ENCODE measurements at places on chromosomes 16 and 17.

- DNase-seq: peak; percentile 80
These were observed 118.9 kb downstream of the PARN start for GRCh38 chr16:14510939-14511799.

DNA sequence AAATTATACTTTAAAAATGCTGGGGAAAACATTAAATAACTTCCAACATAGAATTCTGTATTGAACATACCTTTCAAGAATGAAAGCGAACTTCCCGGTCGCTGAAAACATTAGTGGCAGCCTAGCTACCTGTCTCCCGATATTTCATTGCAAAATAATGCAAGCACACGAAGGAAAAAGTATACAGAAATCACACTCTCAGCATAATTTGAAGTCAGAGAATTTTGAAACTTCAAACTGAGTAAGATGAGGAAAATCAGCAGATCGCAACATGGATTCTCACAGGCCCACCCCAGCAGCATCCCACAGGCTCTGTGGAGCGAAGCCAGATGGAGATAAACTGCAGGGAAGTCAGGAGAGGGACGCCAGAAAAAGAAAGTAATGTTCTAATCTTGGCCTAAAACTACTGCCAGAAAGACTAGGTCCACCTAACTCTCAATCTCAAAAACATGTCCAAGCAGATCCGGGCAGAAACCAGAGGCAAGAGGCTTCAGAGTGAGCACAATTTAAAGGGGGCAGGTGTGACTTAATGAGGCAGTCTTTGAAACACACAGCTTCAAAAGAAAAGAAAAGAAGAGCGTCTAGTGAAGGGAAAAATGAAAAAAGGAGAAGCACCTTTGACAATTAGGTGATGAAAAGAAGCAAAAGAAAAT lies 4.8 kb upstream of the GOSR1 start:
- DNase-seq: no peak

DNA sequence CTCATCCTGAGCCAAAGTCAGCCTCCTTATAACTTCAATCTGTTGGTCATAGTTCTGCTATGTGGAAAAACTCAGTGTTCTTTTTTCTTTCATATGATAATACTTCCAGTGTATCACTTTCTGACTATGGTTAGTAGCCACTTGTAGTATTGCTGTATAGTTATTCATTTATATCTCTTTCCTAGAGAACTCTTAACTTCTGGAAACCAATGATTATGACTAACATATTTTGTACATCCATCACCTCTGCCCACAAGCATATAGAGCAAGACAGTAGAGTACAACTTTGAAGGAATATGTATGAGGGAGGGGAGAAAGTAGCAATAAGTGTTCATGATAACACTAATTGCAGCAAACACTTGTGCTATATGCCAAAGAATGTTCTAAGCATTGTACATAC lies 38.6 kb downstream of the COX10 start:
- DNase-seq: no peak

- no peak for DNase-seq
These were observed 7.8 kb upstream of the AHSP start for GRCh38 chr16:31519759-31520431.

DNA sequence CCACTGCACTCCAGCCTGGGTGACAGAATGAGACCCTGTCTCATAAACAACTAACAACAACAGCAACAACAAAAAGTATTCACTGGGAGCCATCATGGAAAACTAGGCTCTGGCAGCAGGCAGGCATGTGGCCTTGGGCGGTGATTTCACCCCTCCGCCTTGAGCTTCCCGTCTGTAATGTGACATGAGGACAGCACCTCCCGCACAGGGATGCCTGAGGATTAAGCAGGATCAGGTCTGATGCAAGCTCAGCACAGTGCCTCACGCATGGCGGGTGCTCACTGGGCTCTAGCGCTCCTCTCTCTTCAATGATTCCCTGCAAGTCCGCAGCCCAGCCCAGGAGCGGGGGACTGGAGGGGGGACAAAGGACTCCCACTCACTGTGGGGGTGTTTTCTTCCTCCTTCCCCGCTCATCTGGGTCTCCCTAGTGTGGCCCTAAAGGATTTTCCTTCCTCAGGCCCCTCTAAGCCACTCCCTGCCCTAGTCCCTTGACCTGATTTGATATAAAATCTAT lies 2.8 kb downstream of the PLCD3 start:
- no peak for DNase-seq

- DNase-seq: no peak
These were observed 35.8 kb downstream of the NF1 start for GRCh38 chr17:31130286-31131224.

DNA sequence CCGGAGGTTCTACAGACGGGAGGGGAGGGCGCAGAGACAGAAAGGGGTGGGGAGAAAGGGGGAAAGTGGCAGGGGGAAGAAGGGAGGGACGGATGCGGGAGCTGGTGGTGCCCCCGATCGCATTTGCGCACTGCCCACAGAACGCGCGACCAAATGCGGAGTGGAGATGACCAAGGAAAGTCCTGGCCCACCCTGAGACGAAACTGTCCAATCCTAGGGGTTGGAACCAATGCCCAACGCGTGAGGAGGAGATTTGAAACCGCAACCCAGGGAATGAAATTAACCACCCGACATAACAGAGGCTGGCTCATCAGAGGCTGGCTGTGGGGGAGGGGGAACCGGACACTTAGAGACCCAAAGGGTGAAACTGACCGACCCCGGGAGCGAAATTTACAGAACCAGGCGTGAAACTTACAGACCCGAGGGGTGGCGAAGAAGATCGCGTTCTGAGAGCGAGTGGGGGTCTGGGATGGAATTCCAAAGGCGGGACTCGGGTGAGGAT lies 1.4 kb downstream of the HES7 start:
- DNase-seq: no peak

DNA sequence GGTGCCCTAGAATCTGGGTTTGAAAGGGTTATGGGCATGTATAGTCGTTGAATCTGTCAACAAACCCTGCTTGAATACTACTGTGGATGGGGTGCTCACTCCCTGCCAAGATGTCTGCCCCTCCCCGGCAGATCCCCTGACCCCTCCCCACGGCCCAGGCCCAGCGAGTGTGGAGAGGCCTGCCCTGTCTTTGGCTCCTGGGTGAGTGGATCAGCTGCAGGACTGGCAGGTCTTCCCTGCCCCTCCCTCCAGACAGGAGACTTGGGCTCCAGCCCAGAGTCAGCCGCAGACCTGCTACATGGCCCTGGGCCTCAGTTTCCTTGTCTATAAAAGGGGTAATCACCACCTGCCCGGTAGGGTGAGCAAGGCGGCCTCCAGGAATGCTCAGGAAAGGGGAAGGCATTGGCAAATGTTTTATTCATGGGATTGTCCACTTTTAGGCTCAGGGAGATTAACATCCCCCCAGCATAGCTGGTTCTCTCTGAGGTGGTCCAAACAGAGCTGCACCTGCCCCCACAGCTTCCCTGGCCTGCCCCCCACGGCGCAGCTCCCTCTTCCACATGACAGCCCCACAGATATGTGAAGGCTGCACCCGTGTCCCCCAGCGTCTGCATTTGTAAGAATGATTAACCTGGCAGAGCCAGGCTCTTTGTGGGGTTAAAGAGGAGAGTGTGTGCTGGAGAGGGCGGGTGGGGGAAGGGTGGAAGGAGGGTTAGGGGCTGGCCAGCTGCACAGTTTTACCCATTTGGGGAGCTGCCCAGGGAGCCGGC lies 18.5 kb upstream of the SPNS2 start:
- no peak for DNase-seq

GRCh38 chr16:54286366-54287130 lies at the start of gene IRX3:
Gene IRX3 (minus strand): TSS chr16:54286787. CDS start chr16:54286050, 737 bp downstream.
- DNase-seq: peak; percentile 87

GRCh38 chr16:59848296-59848695 lies 1114.2 kb upstream of the GOT2 start:
- DNase-seq: no peak

DNA sequence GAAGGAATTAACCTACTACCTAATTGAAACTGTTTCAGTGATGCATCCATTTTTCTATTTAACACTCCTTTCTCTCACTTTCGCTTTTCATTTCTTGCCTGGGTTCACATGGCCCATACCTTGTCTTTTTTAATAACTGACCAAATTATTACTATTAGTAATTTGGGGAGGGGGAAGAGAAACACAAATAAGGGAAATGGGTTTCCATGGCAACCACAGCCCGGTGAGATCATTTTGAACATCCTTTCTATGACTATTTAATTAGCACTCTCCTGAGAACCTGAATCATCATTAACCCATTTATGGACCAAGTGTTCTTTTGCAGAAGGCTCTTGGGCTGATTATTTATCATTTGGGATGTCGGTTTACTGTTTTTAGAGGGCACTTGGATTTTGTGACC lies 628.2 kb upstream of the SALL1 start:
- no peak for DNase-seq

- peak; percentile 58 for DNase-seq
These were observed 418.0 kb upstream of the PSMD7 start for GRCh38 chr16:73878611-73879010.

GRCh38 chr17:2212400-2212981 lies 91.1 kb downstream of the SMG6 start:
- no peak for DNase-seq

DNA sequence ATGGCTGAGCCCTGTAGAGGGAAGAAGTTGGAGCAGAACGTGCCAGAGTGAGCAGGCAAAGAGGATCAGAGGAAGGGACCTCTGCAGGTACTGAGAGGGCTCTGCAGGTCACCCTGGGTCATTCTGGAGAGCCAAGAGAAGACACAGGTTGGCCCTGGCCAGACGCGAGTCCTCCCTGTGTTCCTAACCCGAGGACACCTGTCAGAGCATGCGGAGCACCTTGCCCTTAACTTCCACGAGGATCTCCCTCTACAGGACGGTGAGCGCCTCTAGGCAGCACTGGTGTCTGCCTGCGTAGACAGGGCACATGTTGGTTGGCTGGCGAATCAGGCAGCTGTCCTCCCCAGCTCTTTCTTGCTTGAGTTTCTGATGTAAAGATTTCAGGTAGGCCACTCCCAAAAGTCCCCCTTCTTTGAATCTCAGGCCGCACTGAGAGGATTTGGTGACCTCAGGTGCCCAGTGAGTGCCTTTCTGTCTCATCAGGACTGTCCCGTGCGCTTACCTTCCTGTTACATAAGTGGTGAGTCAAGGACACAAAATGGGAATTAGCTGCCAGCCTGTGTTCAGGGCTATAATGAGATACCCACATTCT lies 45.3 kb downstream of the MPRIP start:
- no peak for DNase-seq

DNA sequence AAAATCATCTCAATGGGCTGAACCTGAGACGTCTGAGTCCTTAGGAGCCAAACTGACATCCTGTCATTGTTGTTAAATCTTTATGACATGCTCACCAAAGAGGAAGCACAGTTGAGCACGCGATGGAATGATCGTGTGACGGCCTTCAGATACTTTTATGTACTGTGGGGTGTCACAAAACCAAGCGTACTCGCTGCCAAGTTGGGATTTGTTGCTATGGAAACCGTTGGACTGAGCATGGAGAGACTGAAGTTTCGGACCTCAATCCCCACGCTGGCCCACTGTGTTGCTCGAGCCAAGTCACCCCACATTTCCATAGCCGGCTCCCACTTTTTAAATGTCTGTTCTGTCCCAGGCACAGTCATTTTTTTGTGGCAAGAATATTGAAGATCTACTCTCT lies 222.8 kb upstream of the SDK2 start:
- no peak for DNase-seq

DNA sequence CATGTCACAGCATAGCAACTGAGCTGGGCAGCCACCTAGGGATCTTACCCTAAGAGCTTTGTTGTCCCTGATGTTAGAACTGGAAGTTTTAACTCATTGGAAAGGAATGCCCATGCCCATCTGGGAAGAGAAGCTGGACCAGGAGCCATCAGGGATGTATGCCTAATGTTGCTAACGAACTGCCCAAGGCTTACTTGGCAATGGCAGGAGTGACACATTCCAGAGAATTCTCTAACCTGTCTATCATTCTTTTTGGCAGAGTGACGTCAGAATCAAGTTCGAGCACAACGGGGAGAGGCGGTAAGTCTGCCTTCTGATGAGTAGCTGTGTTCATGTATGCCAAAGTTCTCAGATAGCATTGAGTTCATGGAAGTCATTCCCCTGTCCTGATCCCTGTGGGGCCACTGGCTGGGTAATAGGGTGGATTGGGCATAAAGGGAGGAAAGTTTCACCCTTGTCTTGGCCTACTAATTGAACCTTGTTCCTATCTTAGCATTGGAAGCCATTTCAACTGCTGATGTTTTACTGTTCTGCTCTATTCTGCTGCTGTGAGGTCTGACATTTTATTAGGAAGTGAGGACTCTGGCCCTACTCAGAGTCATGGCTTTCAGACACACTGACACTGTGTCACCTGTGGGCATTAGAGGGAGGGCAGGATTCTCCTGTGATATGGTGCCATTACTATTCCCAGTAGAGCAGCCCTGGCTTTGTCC lies 23.7 kb downstream of the MAP3K3 start:
- DNase-seq: no peak

DNA sequence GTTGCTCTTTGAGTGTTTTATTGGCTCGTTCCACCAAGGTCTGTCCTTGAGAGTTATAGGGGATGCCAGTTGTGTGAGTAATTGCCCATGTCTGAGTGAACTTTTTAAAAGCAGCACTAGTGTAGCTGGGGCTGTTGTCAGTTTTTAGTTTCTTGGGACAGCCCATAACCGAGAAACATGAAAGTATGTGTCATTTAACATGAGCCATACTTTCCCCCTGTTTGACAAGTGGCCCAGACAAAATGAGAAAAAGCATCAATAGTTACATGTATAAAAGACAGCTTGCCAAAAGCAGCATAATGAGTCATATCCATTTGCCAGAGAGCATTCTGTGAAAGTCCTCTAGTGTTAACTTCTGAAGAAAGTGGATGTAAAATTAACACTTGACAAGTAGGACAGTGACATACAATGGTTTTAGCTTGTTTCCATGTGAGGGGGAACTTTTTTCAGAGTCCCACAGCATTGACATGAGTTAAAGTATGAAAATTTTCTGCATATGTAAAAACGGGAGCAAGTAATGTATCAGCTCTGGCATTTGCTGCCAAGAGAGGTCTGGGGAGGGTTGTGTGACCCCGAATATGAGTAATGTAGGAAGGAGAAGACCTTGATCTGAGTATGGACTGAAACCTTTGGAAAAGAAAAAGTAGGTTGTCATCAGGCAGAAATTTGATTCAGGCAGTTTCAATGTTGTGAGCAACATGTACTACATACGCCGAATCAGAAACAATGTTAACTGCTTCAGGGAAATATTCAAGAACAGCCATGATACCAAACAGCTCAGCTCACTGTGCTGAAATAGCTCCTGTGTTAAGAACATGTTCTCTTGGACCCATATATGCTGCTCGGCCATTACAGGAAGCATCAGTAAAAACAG lies 56.8 kb upstream of the ARL4D start:
- DNase-seq: peak; percentile 24
